EH (cell line): ENCODE measurements at places on chromosomes 5 and 9.

GRCh38 chr9:19512103-19512832 is 103.5 kb downstream of the ACER2 start:
- DNase-seq = no peak

DNA sequence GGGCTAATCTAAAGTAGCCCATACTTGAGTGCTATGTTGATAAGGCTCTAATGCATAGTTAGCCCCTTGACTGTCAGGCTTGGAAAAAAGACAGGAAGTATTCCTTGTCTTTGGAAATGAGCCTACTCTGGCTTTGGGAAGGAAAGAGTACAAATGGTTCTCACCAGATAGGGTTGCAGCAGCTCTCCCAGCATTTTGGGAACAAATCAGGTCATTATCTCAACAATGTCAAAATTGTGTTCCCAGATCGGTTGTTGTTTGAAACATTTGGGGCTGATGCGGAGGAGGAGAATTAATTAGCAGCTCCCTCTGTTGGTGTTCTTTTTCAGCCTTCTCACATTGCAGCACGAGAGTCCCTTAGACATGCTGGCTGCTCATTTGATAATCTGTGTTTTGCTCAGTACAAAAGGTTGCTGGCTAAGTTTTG is 294.7 kb upstream of the DMRT1 start:
- peak; percentile 6 for DNase-seq

GRCh38 chr9:1469996-1470395 is 419.8 kb downstream of the DMRT2 start:
- DNase-seq = no peak

DNA sequence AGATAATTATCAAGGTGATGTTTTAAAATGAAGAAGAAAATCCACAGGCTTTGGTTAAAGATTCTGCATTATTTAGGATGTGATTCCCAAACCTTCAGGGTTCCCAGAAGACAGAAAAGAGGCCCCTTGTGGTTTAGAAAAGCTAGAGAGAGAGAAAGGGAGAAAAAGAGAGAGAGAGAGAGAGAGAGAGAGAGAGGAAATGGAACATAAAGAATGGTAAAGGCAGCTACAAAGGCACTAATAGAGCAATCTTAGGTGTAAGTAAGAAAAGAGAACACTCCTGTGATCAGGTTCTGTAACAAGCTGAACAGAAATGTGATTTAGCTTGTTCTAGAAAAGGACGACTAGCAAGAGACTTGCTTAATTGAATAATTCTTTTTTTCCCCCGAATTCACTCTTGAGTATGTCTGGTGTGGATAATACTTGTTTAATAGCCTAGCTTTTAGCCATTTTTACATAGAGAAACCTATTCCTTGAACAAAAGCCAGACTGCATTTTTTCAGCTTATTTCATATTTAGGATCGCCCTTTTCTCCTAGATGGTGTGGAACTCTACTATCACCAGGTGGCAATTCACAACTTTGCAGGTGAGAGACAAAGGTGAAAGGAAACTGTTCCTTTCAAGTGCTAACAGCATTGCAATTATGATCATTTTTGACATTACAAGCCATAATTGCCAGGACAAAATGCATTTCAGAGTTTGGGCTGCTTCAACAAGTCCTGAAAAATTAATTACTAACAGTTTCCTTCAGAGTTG is 57.6 kb upstream of the SH3GL2 start:
- no peak for DNase-seq

DNA sequence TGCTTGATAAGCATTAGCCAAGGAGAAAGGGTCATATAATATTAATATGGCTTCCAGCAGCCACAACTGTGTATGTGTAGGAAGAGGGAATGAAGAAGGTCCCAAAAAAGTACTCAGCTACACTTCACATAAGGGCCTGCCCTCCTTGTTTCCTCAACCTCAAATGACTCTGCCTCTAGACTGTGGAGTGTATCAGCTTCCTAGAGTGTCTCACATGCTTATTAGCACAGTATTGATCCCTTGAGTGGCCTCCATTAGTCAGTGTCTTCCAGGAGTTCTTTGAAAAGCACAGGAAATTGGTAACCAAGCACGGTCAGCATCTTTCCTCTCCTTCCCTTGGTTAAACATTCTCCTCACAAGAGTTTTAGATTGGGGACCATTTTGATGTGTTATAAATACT is 190.4 kb upstream of the ATP10B start:
- no peak for DNase-seq

DNA sequence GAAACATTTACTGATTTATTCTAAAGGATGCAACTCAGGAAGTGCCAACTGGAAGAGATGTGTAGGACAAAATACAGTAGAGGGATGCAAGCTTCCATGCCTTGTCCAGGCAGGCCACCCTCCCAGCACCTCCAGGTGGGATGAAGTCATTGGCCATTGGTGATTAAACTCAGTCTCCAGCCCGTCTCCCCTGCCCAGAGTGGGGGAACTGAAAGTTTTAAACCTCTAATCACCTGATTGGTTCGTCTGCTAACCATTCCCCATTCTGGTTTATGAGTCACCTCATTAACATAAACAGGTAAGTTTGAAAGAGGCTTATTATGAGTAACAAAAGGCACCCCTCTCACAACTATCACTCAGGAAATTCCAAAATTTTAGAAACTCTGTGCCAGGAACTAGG is 8.1 kb downstream of the TNFAIP8 start:
- DNase-seq = no peak

- no peak for DNase-seq
Observed at GRCh38 chr5:174182111-174182510, 136.6 kb downstream of the NSG2 start.

- no peak for DNase-seq
Observed at GRCh38 chr9:92612292-92612691, 57.6 kb downstream of the IPPK start.

DNA sequence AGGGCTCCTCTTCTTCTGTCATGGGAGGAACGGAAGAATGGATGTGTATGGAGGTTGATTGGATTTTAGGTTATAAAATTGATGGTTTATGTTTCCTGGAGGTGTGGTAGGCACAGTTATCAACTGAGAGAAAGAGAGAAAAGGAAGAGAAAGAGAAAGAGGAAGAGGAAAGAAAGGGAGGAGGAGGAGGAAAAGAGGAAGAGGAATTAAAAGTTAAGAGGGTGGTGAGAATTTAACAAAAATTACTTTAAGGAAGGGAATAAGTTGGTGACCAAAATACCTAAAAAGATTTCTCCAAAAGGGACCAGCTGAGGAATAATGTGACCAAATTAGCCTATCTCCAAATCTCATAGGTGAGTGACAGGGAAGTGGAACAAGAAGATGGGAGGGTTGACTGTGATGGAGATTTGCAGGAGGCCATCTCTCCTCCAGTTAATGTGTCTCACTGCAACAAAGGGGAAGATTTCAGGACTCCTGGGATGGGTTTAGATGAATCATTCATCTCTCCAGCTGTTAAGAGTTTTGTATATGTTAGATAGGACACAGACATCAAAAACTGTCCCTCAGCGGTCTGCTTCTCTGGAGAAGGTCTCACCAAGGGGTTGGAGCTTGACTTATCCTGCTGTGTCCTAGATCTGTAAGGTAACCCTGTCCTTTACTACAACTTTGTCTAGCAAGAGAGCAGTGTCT is 76.0 kb upstream of the TMC1 start:
- DNase-seq = peak; percentile 39

- peak; percentile 80 for DNase-seq
Observed at GRCh38 chr9:4833781-4834560, 41.2 kb downstream of the RCL1 start.

DNA sequence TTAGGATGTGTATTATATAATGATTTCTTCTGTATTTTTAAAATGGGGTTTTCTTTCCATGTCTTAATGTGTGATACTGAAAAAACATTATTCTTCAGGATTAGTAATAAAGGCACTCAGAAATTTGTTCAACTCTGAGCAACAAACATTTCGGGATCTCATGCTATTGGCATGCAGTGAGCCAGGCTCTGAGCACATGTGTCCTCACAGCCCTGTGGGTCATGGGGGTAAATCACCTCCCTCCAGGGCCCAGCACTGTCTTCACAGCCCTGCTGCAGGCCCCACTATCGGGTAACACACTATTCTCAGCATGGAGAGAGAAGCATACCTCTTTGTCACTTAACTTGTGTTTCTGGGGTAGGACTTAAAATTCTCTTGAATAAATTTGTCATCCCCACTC is 14.0 kb downstream of the TMEM174 start:
- DNase-seq = peak; percentile 22

DNA sequence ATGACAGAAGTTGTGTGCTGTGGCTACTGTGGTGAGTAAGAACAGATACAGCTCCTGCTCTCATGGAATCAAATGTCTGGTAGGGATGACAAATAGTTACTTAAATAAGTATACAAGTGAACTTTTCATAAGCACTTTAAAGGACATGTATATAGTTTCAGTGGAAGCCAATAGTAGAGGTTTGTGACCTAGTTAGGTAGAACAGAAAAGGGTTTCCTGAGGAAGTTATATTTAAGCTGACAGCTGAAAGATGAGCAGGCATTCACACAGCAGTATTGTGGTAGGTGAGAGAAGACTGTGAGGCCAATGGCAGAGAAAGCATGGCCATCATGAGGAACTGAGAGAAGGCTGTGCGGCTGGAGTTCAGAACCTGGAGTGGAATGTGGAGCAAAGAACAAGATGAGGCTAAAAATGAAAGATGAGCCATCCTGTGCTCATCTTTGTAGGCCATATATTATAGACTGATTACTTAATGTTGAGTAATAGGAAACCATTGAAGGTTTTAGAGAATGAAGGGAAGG is 15.4 kb downstream of the FAM174A start:
- DNase-seq = peak; percentile 10

DNA sequence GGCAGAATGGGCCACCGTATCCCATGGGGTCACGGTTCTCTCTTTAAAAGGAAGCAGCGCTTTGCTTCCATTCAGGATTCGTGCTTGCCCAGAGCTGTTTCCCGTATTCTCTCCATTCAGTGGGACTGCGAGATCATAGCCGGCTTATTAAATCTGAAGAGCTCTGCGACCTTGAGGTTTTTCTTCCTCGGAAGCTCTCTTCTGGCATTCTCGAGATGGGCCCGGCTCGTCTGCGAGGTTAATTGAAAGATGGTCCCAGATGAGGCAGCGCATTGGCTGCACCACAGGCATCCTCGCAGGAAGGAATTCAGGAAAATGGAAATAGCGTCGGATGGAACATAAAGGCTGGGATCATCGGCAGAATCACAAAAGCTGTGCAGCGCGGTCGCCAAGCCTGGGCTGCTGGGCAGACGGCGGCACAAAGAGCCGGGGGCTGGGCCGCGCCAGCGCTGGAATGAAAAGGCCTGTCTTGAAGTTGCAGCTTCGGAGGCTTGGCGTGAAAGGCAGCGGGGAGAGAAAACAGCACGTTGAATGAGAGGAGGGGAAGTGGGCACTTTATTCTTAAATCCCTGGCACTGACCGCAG is 236.2 kb downstream of the IRX2 start:
- DNase-seq = no peak
